Left ventricle myocardium inferior (tissue), 1 donor: ENCODE measurements at places on chromosomes 2 and 18.

GRCh38 chr2:176936410-176936809 lies 276.2 kb upstream of the HNRNPA3 start:
- DNase-seq = no peak

GRCh38 chr2:96396602-96397001 lies 61.0 kb downstream of the NCAPH start:
- no peak for DNase-seq

DNA sequence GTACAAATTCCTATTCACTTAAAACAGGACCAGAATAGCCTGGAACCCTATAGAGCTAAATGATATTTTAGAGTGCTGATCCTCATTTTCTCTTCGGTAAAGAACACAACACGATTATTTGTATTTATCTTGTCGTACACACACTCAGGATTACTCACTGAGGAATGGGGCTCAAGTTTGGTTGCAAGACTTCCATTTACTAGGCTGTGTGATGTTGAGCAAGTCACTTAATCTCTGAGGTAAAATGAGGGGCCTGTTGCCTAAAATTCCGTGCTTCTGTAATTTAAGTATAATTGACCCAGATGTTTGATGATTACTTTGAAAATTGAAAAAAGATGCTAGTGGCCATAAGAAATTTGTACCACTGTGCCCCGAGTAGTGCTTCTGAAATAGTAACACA lies 42.6 kb upstream of the MAP4K3 start:
- DNase-seq = no peak

DNA sequence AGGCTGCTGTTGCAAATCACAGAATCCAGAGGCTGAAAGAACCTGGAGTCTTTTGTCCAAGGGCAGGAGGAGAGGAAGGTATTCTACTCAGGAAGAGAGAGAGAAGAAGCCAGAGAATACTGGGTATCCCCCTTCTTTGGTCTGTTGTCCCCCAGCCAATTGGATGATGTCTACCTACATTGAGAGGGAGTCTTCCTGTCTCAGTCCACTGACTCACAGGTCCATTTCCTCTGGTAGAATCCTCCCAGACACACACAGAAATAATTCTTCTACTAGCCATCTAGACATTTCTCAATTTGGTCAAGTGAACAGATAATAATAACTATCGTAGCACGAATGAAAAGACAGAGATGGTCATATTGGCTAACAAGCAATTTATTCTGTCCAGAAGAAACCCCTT lies 416.4 kb upstream of the UBE2E3 start:
- no peak for DNase-seq

- no peak for DNase-seq
Observed at GRCh38 chr2:144914113-144914512, 394.2 kb upstream of the ZEB2 start.

DNA sequence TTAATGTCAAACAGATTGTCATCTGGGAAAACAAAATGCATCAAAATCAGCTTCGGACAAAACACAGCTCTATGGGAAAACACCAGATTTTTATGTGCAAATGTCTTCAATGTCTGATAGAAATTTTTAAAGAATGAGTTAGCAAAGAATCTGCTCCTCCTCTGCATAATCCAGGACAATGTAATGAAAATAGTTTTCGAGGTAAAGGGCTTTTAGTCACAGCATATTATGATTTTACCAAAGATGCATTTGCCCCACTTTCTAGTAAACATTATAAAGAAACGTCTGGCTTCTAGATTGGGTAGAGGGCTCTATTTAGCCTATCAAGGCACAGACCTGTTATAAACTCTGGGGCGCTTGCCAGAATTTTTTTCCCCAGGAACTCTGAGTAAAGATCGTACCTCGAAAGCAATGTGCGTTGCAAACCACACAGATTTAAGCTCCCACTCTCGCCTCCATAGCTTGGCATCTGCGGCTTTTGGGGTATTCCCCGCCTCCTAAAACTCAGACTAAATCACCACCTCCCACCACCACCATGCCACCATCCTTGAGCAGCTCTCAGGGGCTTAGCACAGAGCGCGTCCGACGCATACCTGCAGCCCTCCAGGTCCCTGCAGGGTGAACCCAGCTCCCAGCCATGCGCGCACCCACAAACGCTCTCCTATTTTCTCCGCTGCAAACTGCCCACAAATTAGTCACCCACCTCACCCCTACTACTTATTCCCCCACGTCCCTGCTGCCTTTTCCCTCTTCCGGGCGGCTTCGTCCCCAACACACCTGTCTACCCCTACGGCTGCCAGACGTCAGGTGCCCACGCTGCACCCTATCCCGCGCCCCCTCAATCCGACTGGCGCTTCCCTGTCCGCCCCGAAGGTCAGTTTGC lies 829 bp downstream of the ACVR1C start:
- DNase-seq = no peak

DNA sequence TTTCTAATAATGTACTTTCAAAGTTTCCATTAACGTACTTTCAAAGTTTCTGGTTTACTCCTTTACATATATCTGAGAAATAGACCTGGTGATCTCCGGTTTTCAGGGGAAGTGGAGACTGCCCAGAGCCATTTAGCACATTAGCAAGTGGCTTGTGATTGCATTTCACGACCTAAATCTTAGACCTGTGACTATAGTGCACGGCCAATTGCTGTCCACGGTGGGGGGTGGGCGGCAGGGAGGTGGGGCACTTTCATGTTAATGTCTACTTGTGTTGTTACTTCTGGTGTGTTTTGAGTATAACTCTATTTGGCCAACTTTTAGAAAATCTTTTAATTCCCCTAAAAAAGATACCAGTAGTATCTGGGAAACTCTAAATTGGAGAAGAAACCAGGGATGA lies 11.3 kb downstream of the GATA6 start:
- no peak for DNase-seq
